RPMI8226 (cell line): ENCODE measurements at places on chromosomes 5 and 9.

DNA sequence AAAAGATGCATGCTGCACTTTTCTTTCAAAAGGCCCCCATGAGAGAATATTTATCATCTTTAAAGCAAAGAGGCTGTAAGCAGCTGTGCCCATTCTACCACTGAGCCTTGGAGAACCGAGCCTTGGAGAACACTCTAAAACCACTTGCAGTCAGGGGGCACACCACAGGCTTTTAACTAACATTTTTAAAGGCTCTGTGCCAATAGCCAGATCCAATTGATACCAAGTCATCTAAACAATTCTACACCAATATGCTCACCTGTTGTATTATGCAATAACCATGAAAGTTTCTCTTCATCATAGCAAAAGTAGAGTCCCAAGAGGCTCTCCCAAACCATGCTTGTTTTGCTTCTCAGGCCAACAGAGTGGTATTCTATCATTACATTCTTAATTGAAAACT is 1090.5 kb upstream of the SEMA6A start:
- DNase-seq: no peak

DNA sequence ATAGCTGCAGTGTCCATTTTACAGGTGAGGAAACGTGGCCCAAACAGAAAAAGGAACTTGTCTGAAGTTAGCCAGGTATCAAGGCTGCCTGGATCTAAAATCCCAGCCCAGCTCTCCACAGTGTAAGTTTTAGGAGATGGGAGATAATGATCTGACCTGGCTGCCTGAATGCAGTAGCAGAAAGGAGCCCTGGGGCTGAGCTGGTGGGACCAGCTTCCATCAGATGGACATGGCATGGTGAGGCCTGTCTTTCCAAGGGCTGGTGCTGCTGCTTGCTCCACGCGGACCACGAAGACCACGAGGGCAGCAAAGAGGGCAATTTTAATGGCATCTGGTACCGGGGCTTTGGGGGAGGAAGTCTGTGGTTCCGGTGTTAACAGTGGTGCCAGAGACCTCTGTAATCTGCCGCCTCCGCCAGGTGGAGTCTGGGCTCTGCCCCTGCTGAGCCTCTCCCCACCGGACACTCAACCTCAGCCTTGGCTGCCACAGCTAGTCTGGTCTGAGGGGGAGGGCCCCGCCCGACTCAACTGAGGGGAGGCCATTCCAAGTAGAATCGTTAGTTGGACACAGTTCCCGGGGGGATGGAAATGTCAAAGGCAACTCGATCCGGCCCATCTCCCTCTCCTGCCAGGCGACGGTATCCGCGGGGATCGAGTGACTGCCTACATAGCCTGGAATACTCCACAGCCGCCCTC is 650 bp downstream of the MYORG start:
- peak; percentile 61 for DNase-seq

DNA sequence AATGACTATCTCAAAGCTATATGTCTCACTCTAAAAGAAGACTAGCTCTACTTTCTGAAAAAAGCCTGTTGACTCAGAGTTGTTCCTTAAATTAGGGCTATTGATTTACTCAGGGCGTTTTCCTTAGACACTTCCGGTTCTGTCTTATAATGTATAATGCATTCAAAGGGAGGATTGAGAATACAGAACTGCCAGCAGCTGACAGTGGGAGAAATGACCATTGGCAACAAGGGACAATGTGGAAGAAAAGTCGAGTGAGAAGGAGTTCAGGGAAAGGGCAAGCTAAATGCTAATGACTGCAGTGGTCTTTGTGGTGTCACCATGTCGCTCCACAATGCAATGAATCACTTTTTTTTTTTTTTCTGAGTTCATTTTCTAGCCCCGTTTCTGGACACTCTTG is 65.7 kb upstream of the ANKH start:
- DNase-seq: no peak

GRCh38 chr5:164593982-164594381 is 1088.6 kb downstream of the MAT2B start:
- no peak for DNase-seq

GRCh38 chr9:123359546-123359945 is 3.5 kb downstream of the CRB2 start:
- no peak for DNase-seq

- no peak for DNase-seq
Measured at GRCh38 chr5:60639544-60639943, 60.4 kb downstream of the DEPDC1B start.

GRCh38 chr9:68644831-68645230 is 60.2 kb upstream of the PIP5K1B start:
- no peak for DNase-seq

GRCh38 chr5:79547982-79548381 is 34.0 kb upstream of the HOMER1 start:
- DNase-seq: no peak

GRCh38 chr5:41507501-41507900 is 2.9 kb downstream of the PLCXD3 start:
- no peak for DNase-seq

DNA sequence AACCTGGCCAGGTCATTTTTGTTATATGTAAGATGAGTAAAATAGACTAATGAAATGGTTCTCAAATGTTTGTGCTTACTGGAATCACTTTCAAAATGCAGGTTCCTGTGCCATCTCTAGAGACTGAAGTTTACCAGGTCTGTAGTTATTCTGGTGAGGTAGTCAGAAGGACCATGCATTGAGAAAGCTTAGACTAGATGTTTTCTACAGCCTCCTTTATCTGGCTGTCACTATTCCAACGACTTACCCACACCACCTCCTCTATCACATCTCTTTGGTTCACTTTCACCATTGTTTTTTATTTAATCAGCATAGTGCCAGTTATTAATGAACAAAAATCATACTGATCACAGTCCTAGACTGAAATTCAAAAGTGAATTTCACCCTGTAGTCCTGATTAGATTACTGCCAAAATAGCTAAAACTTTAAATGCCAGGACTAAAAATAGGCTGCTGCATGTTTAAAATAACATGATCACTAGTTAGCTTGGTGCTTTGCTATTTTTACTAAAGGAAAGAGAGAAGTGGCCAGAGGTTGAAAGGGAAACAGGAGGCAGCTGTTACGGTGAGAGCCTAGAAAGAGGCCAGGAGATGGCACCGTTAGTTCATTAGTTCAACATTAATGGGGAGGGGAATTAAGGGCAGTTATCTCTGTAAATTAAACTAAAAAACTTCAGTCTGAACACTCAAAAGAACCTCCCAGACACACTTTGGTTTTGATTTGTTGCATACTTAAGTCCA is 13.9 kb upstream of the FNIP1 start:
- DNase-seq: peak; percentile 42

GRCh38 chr5:55518831-55519390 is 15.9 kb downstream of the PLPP1 start:
- no peak for DNase-seq

- DNase-seq: no peak
Measured at GRCh38 chr5:132233811-132234683, 6.4 kb upstream of the P4HA2 start.

- no peak for DNase-seq
Measured at GRCh38 chr5:30102185-30102584, 1091.3 kb upstream of the CDH6 start.

GRCh38 chr5:54799645-54800044 is 185.7 kb downstream of the ESM1 start:
- DNase-seq: no peak

- peak; percentile 79 for DNase-seq
Measured at GRCh38 chr9:126722922-126723806, 81.7 kb upstream of the ZBTB43 start.

GRCh38 chr5:91956738-91957137 is 573.6 kb upstream of the ARRDC3 start:
- DNase-seq: no peak

- no peak for DNase-seq
Measured at GRCh38 chr5:126846744-126847455, 70.0 kb downstream of the LMNB1 start.

DNA sequence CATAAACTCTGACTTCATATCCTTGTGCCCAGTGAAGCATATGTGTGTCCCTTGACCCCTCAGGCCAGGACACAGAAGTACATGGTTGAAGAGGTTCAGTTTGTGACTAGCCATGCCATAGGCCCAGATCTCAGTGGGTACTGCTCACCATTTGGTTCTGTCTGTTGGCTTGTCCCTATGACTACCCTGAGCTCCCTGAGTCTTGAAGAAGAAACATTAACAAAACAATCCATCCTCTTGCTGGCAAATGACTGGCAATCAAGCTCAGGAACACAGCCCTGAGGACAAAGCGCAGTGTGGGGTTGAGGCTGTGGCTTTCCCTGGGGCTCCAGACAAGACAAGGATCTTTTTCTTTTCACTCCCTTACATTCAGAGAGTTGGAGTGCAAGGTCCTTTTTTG is 46.3 kb downstream of the TNFAIP8 start:
- no peak for DNase-seq

GRCh38 chr5:98519571-98519970 is 253.9 kb upstream of the RGMB start:
- peak; percentile 13 for DNase-seq

- no peak for DNase-seq
Measured at GRCh38 chr9:133760713-133761290, 22.6 kb upstream of the SARDH start.

GRCh38 chr5:191036-191948 is at the start of gene LRRC14B:
LRRC14B (plus strand) TSS chr5:191495; CDS start chr5:191539, 44 bp downstream.
- peak; percentile 96 for DNase-seq

DNA sequence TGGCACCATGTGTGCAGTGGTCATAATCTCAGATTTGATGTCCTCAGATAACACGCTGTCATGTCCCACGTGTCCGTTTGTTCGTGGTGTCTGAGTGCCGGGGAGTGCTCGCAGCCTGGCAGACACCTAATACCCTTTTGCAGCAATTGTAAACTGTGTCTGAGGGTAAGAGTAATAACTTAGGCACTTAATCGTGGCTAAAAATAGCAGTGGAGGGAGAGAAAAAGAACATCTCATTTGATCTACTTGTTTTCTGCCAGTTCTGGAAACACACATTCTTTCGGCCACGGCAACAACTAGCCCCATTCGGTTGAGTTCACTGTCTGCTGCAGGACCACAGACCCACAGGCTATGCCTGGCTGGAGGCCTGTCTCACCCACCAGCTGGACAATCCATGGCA is 16.5 kb downstream of the ADCY2 start:
- no peak for DNase-seq

DNA sequence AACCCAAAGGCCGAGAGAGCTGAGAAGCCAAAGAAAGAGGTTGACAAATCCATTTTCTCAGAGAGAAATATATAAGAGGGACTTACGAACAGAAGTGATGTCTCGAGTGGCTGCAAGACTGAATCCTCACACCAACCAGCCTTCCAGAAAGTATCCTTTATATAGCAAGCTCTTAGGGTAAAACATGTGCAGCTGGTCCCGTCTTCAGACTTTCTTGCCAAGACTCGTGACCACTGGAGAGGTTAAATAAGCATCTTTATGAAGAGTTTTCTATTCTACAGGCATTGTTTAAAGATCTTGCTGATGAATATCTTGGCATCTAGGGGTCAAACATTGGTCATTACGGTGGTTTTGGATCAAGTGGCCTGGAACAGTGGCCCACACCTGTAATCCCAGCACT is 16.9 kb upstream of the SLC22A4 start:
- DNase-seq: no peak

GRCh38 chr9:69173497-69173890 is 583 bp upstream of the TJP2 start:
- DNase-seq: no peak

- no peak for DNase-seq
Measured at GRCh38 chr9:109990541-109990940, 210.5 kb downstream of the PALM2AKAP2 start.

DNA sequence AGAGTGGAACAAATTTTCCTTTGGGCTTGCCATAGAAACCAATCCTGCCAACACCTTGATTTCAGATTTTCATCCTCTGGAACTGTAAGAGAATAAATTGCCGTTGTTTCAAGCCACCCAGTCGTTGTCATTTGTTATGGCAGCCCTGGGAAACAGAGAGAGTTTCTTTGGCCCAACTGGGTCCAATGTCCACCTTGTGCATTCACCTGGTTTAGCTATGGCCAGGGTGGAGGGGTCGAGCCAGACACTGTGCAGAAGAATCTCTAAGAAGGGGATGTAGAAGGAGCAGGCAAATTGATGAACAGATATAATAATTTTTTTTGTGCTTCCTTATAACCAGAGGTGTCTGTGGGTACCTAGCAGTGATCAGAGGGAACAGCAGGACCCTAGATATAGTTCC is 9.8 kb downstream of the KIF4B start:
- no peak for DNase-seq

GRCh38 chr9:3698531-3698930 is 172.7 kb upstream of the RFX3 start:
- no peak for DNase-seq
